Progenitor cell of endocrine pancreas (in vitro differentiated cells): ENCODE measurements at places on chromosomes 1 and 21. TPM values are rescaled to one million over a fixed set of nuclear protein-coding genes. Genes with fewer than 3 reads are reported as not detected.

The PROX1 gene
- 63.2 and 73.9 TPM in 2 replicates for total RNA-seq

The AMPD1 gene
- not detected in 2 replicates for total RNA-seq

- no peak for DNase-seq
Observed at GRCh38 chr1:39631361-39632322, 7.8 kb downstream of the HEYL start.

DNA sequence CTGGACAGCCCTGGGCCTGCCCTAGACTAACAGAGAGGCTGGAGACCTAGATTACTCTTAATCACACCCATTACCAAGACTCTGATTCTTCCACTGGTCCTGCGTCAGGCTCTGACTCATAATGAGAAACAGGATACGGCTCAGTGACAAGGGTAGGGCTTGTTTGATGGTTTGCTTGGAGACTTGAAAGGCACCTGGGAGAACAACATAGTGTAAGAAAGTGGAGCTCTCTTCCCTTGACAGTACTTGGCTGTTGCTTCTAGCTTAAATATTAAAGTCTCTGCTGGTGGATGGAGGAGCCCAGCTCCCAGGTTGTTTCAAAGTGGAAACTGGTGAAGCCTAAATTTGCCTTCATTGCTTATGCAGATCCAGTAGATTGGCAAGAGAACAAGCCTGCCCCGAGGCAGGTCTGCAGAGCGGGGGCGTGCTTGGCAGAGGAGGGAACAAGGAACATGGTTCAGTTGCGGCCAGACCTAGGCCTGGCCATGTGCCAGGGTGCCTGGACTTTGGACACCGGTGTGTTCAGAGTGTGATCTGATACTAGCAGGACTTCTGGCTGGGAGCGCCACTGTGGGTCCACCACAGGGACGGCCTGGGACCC, 480.6 kb downstream of the CAMTA1 start:
- DNase-seq: no peak

- no peak for DNase-seq
Observed at GRCh38 chr1:29970747-29971325, 734.5 kb downstream of the PTPRU start.
